ENCODE measurements at places on chromosomes 7 and 10. TPM values are rescaled to one million over a fixed set of nuclear protein-coding genes. Genes with fewer than 3 reads are reported as not detected.

Gene TMEM106B
- 57.4 TPM for total RNA-seq

Gene AKR1C4
- not detected for total RNA-seq

DNA sequence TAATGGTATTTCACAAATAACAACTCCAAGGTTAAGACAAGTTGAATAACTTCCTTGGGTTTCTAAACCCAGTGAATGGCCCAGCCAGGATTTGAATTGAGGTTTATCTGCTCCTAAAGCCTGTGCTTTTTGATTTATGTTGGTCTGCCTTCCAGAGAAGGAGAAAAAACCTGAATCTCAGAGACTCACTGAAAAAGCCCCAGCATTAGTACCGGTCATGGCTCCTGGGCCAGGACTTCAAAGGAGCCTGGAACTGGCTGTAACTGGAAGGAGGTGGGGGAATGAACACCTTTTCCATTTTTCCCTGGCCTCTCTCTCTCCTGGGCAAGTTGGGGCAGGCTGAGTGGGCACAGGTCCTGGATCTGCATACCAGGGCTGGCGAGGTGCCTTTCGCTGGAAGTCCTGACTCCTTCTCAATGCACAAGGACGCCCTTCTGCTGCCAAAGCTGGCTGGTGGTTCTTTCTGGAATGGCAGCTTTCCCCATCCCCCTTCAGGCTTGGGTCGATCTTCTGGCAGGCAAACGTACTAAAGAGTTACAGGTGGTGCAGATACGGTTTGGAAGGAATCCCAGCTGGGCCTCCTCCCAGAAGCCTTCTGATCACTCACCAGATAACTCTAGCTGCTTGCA, 268.2 kb downstream of the PTEN start:
- DNase-seq: no peak

DNA sequence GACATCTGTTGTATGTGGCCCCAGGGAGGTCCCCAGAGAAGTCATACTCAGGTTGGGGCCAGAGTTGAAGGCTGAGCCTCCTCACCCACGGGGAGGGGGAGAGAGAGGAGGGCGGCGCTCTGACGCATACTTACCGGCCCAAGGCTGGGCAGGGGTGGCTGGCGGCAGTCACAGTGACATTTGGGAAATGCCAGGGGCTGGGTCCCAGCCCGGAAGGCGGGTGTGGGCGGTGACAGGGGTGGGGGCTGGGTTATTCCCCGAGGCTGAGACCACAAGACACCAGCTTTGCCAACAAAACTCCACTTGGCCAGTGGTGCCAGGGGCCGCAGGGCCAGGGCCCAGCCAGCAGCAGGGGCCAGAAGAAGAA, 41.1 kb downstream of the RASGEF1A start:
- no peak for DNase-seq

DNA sequence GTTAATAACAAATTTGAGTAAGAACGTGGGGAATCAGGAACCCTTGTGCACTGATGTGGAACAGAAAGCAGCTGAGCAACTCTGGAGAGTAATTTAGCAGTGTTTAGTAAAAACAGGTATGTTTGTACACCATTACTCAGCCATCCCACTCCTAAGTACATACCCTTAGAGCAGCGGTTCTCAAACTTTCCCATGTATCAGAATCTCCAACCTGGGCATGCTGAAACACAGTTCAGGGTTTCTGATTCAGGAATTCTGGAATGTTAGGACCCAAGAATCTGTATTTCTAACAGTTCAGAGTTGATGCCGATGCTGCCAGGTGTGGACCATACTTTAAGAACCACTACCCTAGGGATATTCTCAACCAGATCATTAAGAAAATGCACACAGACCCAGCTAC, 5.1 kb downstream of the SGMS1 start:
- DNase-seq: no peak

DNA sequence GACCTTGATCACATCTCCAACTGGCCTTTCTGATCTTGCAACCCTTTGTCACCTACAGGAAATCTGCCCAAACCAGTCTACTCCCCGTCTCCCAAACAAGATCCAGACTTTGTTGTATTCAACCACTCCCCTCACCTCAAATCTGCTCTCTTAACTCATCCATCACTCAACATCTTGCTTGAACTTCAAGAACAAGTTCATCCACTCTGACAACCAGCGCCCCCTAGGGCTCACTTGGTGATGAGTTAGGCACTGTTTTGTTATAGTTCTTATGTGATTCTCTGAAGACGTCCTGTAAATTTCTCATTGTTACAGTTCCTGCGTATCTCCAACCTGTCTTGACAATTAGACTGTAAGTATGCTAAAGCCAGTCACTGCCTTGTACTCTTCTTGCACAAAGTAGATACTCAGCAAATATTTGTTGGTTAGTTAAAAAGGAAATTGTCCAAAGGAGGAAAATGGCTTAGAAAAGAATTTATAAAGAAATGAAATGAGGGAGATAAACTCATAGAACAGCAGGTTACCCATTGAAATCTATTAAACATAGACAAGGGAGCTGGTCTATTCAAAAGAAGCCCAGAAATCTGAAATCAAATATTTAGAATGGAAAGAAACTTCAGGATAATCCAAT, 5.3 kb downstream of the FRMD4A start:
- no peak for DNase-seq
